ENCODE measurements at places on chromosomes 7 and 10.

DNA sequence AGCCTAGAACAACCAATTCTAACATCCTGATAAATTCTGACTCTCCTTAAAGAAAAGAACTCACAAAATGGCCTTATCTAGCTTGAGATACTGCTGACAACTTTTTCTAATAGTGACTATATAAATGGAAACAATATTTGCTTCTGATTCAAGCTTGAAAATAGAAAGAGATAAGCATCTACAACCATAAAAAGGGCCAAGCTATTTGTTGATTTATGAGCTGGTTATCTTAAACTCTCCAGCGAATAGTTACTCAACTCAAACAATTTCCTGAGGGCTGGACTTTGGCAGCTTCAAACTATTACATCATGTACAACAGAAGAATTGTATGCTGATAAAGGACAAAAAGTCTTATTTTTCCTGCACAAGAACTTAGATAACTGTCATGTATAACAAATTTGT lies 4.6 kb downstream of the USP54 start:
- no peak for DNase-seq

GRCh38 chr10:43900571-43900970 lies 251.9 kb upstream of the ZNF32 start:
- DNase-seq: no peak

DNA sequence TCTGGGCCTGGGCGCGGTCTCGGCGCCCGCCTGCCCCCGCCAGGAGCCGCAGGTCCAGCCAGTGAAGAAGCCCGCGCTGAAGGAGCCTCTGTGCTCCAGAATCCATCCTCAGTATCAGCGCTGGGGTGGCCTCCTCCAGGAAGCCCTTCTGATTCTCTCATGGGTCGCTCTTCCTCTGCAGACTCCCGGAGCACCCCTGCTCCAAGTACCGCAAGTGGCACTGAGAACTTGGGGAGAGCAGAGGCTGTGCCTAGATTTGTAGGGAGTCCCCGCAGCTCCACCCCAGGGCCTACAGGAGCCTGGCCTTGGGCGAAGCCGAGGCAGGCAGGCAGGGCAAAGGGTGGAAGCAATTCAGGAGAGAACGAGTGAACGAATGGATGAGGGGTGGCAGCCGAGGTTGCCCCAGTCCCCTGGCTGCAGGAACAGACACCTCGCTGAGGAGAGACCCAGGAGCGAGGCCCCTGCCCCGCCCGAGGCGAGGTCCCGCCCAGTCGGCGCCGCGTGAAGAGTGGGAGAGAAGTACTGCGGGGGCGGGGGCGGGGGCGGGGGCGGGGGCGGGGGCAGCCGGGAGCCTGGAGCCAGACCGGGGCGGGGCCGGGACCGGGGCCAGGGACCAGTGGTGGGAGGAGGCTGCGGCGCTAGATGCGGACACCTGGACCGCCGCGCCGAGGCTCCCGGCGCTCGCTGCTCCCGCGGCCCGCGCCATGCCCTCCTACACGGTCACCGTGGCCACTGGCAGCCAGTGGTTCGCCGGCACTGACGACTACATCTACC lies at the start of gene ALOX5:
ALOX5 (plus strand) TSS at position 641 of the 774 bp plus-strand sequence; CDS start at position 705, 64 bp downstream.
- peak; percentile 13 for DNase-seq

GRCh38 chr10:101572785-101573184 lies 15.3 kb downstream of the POLL start:
- no peak for DNase-seq

GRCh38 chr10:17237915-17238444 lies 9.9 kb downstream of the VIM start:
- DNase-seq: no peak

- no peak for DNase-seq
Observed at GRCh38 chr7:26857506-26858240, 6.7 kb downstream of the SKAP2 start.

DNA sequence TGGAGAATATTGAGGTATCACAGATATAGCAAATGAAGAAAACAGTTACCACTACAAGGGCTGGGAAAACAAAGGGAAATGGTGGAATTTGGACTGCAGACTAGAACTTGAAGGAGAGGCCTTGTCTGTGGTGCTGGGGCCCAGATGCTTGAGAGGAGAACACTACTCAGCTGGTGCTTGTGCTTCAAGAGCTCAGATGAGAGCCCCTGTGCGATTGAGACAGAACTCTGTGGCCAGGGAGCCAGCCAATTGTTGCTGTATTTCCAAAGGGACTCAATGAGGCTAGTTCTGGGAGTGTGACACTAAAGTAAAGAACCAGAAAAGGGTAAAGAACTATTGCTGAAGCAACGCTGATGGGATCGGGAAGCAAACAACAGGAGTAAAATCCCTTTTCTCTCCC lies 406.5 kb upstream of the SEMA3D start:
- DNase-seq: no peak

- DNase-seq: peak; percentile 5
Observed at GRCh38 chr7:81956520-81956919, 186.7 kb upstream of the HGF start.

DNA sequence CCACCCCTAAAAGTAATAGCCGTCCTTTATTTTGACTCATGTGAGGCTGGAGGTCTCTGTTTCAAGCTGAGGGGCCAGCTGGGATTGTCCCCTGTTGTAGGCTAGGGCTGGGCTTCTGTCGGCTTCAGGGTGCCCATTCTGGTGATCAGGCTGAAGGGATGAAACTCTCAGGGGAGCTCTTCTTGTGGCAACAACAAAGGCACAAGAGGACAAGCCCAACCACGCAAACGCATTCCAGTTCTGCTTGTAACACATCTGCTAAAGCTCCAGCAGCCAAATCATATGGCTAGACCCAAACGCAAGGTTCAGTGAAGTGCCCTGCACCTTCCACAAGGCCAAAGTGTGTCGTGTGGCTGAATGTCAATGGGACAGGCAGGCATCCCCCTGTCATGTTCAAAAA lies 405.7 kb downstream of the INHBA start:
- DNase-seq: no peak

DNA sequence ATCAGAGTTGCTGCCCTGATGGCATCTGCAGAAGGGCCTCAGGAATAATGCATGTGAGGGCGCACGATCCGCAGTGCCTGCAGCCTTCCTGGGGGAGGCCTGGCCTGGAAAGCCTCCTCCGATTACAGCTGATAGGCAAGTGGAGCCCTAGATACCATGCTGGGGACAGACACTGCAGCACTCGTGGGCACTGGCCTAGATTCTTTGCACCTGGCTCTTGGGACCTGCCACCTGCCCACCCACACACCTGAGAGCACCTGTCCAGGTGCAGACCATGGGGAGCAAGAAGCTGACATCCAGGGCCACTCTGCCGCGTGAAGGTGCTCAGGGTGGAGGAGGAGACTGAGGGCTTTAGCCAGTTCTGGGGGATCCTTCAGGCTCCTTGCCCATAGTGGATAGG lies 14.8 kb downstream of the YKT6 start:
- no peak for DNase-seq

GRCh38 chr10:122373721-122374120 lies 787 bp upstream of the PLEKHA1 start:
- DNase-seq: peak; percentile 31

GRCh38 chr7:111855842-111856227 lies 293.5 kb upstream of the IMMP2L start:
- no peak for DNase-seq

DNA sequence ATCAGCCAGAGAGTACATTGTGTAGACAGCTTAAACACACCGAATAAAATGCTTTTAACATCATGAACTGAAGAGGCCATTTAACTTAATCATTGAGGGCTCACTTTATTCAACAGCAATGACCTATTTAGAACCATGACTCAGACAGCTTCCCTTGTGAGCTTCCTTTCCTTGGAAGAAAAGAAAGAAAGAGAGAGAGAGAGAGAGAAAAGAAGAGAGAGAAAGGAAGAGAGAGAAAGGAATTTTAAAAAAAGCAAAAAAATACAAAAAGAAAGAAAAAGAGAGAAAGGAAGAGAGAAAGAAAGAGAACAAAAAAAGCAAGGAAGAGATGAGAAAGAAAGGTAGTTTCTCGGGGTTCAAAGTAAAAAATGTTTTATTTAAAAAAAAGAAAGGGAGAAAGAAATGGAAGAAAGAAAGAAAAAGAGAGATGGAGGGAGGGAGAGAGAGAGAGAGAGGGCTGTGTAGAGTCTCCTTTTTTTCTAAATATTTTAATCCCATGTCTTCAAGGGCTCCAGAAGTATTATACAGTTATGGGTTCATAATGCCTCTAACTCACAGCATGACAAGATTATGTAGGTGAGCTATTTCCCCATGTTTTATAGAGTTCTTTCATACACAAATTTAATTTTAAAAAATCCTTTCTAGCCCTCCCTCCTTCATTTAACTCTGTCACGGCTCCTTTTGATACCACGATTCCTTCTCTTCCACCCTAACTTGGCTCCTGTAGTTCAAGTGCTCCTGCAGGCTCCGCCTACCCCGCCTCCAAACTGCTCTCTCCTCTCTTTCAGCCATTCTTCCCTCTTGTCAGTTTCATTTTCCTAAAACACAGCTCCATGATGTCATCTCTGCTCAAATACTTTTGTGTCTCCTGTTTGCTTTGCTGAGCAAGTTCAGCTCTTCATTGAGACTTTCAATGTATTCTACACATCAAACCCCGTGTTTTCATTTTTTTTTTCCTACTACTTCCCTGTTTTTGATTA lies 85.5 kb downstream of the PRTFDC1 start:
- peak; percentile 58 for DNase-seq

DNA sequence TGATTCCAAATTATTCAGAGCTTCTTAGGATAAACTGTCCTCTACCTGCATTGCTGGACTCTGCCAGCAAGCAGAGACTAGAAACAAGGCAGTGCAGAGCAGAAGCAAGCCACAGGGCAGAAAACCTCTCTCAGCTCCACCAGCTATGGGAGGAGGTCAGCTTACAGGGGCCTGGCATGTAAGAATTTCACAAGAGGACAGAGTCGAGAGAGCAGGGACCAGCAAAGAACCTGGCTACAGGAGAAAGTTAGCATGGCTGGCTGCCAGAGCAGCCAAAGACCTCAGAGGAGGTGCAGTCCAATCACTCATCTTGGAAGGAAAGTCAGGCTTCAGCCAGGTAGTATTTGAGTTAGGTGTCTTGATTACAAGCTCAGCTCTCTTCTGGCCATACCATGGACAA lies 62.9 kb downstream of the ENO4 start:
- DNase-seq: no peak

- peak; percentile 31 for DNase-seq
Observed at GRCh38 chr10:129963641-129964501, at the start of gene EBF3. Gene EBF3, minus strand, starts transcription at chr10:129964274. Its CDS starts 506 bp downstream, at chr10:129963768.

- DNase-seq: no peak
Observed at GRCh38 chr10:59087486-59087885, 89.0 kb upstream of the PHYHIPL start.

DNA sequence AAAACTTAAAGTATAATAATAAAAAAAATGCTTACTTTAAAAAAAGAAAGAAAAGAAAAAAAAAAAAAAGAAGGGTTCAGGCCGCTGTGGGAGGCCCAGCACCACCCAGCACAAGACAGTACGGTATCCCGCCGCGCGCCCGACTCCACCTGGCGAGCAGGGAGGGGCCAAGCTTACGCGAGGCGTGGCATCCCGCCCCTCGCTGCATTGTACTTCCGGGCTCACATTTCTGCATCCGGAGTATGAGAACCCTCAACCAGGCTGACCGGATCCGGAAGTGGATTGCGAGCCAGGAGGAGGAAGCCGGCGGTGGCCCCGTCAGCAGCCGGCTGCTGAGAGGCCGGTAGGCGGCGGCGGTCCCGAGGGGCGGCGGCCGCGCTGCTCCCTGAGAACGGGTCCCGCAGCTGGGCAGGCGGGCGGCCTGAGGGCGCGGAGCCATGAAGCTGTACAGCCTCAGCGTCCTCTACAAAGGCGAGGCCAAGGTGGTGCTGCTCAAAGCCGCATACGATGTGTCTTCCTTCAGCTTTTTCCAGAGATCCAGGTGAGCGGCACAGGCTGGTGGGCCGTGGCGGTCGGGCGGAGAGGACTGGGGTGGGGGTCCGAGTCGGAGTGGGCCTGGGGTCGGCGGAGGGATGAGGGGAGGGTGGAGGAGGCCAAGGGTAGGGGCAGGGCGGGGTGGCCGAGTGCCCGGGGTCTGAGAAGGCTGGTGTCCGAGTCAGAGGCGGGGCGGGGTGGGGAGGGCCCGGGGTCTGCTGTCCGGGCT lies at the start of gene YKT6:
YKT6 (plus strand) TSS at position 280 of the 763 bp plus-strand sequence; CDS start at position 438, 158 bp downstream.
- DNase-seq: peak; percentile 96

DNA sequence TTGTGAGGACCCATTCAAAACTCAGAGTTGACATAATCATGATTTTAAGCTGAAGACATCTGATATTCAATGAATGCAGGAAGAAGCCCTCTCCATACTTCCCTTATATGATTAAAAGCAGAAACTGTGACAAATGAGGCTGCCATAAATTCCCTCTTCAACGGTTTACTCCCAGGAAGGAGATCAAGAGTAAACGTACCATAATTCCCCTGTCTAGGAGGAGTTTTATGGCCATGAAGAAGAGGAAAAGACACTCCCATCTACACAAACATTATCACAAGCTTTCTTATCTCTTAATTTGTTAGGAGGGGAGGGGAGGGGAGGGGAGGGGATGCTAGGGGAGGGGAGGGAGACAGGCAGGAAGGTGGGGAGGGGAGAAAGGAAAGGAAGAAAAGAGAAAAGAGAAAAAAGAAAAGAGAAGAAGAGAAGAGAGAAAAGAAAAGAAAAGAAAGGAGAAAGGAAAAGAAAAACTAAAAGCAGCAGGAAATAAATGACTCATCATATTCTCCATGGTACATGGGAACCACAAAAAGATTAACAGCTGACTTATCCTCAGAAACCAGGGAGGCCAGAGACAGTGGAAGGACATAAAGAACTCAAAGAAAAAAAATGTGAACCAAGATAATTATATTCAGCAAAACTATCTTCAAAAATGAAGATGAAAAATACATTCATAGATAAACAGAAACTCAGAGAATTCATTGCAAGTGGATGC lies 121.6 kb downstream of the ALOX5 start:
- no peak for DNase-seq

DNA sequence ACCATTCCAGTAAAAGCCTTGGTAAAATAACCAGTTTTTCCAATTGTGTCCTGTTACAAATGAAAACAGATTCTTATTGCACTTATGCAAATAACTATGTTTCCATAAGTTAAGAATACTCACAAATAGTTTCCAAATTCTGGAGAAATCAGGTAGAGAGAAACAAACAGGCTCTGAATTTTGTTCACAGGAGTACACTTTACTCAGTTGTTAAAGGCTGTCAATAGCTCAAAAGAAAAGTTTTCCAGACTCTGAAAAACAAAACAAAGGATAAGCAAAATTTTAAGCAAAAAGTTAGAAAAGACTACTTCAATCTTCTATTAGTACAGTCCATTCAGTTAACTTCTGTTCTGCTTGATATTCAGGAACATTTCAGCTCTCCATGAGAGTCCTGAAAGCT lies 32.8 kb upstream of the ZNF365 start:
- no peak for DNase-seq

DNA sequence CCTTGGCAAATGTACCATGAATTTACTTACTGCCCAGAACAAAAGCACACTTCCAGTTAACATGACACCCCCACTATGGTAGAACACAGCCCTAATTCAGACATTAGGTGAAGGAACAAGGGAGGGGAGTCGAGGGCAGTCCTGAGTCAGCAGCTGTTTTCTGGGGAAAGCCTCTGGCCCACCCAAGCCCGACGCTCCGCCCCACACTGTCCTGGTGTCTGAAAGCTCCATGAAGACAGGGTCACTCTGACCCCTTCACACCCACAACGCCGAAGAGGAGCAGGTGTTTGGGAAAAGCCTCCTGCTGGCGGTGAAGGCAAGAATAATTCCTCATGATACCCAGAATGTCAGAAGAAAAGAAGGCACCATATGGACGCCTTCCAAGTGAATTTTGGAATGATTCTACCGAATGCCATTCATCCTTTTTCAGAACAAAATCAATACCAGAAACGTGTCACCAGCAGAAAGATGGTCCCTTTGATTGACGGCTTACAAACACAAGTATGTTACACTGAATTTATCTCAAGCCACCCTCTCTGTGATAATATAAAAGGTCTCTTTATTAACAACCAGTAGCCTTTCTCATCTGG lies 172.1 kb downstream of the DIP2C start:
- no peak for DNase-seq
